ENCODE measurements at places on chromosomes 2 and 18. TPM values are rescaled to one million over a fixed set of nuclear protein-coding genes. Genes with fewer than 3 reads are reported as not detected.

Gene TXNDC2
- not detected for total RNA-seq

DNA sequence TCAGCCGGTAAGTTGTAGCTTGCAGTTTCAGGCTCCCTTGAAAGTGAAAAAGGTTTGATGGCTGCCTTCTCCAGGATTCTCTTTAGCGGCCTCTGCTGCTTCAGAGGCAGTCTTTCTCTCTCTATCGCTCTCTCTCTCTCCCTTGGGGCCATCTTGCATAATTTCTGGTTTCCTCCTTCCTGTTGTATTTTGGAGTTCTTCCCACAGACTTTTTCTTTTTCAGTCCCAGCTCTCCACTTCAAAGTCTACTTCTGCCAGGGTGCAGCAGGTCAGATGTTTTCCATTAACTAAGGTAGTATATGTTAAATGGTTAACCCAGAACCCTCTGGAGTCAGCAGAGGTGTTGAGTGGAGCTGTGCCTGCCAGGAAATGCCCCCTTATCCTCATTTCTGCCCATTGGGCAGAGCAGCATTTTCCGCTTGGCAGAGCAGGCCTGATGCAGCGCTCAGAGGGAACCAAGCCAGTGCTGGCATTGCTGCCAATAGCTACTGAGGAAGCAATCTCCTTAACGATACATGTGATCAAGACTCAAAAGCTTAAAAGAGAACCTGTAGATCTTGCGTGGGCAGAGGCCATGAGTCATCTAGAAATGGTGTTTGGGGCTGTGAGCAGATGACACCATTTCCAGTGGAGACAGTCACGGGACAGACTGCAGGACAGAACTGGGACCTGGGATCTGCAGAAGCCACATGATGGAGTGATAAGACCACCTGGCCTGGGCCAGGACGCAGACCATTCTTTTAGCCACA lies 20.8 kb downstream of the DBI start:
- H3K4me1 ChIP-seq: peaks cover 38% of the 10 kb centered on the region
- peak overlapping the region; percentile 36 for H3K27ac ChIP-seq
- no peak overlapping the region for H3K4me3 ChIP-seq
- no peaks in the 10 kb centered on the region for H3K36me3 ChIP-seq
- peak; percentile 50 for DNase-seq
- no peaks in the 10 kb centered on the region for H3K27me3 ChIP-seq

DNA sequence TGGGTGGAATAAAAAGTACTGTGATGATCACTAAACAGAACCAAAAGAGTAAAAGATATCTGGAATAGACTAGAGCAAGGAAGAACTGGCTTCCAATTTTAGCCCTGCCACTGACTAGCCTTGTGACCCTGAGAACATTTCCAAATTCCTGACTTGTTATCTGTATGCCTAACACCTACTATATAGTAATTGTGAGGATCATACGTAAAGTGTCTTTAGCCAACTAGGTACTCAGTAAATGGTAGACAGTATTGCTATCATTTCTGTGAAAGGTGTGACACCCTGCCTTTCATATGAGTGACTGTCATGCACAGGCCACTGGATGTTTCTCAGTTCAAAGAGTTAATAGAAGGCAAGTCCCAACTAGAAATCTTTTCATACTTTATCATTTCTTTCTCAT lies 29.8 kb downstream of the CYTIP start:
- no peak overlapping the region for H3K4me3 ChIP-seq

- no peaks in the 10 kb centered on the region for H3K27me3 ChIP-seq
- no peaks in the 10 kb centered on the region for H3K36me3 ChIP-seq
- DNase-seq: no peak
- H3K27ac ChIP-seq: peak overlapping the region; percentile 31
Observed at GRCh38 chr2:24353364-24353763, 7.0 kb downstream of the ITSN2 start.

DNA sequence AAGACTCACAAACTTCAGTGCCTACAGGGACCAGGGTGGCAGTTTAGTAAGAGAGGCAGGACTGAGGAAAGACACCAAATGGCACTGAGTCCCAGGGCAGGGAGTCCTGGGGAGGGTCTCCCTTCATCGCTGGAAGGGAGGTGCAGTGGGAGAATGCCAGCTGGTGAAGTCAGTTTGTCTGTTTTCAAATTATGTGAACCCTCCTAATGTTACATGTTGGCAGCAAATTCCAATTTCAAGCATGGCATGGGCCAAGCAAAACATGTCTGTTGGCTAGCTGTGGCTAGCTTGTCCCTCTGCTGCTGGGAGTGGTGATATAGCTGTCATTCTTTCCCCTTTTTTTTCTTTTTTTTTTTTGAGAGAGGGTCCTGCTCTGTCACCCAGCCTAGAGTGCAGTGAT lies 55.9 kb upstream of the HAAO start:
- H3K4me1 ChIP-seq: no peaks in the 10 kb centered on the region
- H3K4me3 ChIP-seq: no peak overlapping the region
- no peaks in the 10 kb centered on the region for H3K27me3 ChIP-seq
- H3K36me3 ChIP-seq: no peaks in the 10 kb centered on the region
- DNase-seq: no peak

DNA sequence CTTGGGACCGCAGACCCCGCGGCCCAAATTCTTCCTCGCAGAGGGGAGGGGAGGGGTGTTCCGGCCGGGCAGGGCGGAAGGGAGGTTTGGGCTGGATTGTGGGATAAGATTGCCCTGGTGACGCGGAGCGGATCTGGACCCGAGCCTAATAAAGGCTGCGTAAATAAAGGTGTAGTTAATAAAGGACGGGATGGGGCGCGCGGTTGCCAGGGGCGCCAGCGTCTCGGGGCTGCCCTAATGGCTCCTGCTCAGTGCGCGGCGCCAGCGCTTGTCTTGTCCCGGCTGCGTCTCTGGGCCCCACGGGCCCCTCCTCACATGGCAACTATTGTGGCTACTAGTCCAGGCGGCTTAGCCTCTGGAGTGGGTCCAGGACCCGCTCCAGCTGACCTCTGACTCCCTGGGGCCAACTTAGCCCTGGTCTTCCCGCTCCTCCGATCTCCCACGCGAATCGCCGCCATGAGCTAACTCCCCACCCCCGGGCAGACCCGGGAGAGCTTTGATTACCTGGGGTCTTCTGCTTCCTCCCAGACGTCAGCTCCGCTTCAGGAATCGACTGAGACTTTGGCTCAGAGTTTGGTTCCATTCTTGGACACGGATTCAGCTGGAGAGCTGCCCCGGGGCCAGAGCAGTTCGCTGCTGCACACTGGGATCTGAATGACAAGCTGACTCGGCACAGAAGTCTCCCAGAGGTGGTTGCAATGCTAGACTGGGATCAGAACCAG lies 36.5 kb downstream of the SLC25A52 start:
- H3K27me3 ChIP-seq: no peaks in the 10 kb centered on the region
- peak; percentile 43 for DNase-seq
- peak overlapping the region; percentile 78 for H3K4me3 ChIP-seq
- H3K27ac ChIP-seq: peak overlapping the region; percentile 73
- no peaks in the 10 kb centered on the region for H3K36me3 ChIP-seq

DNA sequence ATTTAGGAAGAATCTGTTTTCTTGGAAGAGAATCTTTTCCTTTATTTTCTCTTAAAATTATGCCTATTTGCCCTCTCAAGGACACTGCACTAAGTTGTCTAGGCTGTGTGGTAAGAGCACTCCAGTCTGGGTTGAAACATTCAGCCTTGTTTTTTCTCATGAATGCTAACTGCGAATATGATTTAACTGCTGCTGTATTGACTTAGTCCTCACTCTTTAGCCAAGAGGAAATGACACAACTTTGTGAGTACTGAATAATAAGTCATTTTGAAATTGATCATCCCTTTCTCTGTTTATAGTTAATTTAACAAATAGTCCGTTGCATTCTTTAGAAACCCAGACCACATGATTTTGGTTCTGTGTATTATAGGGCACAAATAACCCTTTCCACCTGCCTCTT lies 4.5 kb upstream of the RND3 start:
- H3K4me1 ChIP-seq: no peaks in the 10 kb centered on the region
- DNase-seq: no peak
- no peak overlapping the region for H3K4me3 ChIP-seq
